ENCODE measurements at places on chromosomes 4 and X.

- H3K4me1 ChIP-seq = peaks cover 5% of the 10 kb centered on the region
- no peak for DNase-seq
- no peaks in the 10 kb centered on the region for H3K27me3 ChIP-seq
- no peaks in the 10 kb centered on the region for H3K36me3 ChIP-seq
Observed at GRCh38 chr4:118942465-118942864, 53.8 kb downstream of the SYNPO2 start.

GRCh38 chr4:175824076-175824475 is 12.0 kb upstream of the GPM6A start:
- no peak for DNase-seq
- no peak overlapping the region for H3K4me3 ChIP-seq
- no peaks in the 10 kb centered on the region for H3K27me3 ChIP-seq
- no peaks in the 10 kb centered on the region for H3K4me1 ChIP-seq

GRCh38 chr4:151835467-151835866 is 74.7 kb upstream of the GATB start:
- no peak overlapping the region for H3K4me3 ChIP-seq
- no peak overlapping the region for H3K27ac ChIP-seq
- H3K36me3 ChIP-seq = no peaks in the 10 kb centered on the region
- DNase-seq = no peak

GRCh38 chr4:56823933-56824600 is 2.6 kb upstream of the SPINK2 start:
- H3K36me3 ChIP-seq = no peaks in the 10 kb centered on the region
- no peak overlapping the region for H3K27ac ChIP-seq

DNA sequence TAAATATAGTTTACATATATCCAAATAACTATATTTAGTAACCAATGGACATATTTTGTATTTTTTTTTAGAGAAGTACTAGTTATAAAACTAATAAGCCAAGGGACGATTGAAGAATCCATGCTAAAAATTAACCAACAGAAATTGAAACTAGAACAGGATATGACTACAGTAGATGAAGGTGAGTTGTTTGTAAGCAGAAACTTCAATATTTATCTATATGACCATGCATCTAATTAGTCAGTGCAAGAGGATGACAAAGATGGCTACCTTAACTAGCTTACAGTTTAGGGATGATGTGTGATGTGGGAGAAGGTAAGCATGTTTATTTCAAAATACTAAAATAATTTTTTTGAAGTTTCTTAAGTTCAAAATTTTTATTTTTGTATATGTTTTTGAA is 57.7 kb downstream of the HPGDS start:
- DNase-seq = no peak
- H3K4me1 ChIP-seq = no peaks in the 10 kb centered on the region
- H3K27ac ChIP-seq = no peak overlapping the region
- H3K4me3 ChIP-seq = no peak overlapping the region
- H3K27me3 ChIP-seq = no peaks in the 10 kb centered on the region
- H3K36me3 ChIP-seq = no peaks in the 10 kb centered on the region

- H3K4me3 ChIP-seq = no peak overlapping the region
- no peaks in the 10 kb centered on the region for H3K4me1 ChIP-seq
- no peaks in the 10 kb centered on the region for H3K27me3 ChIP-seq
- no peak for DNase-seq
- H3K27ac ChIP-seq = no peak overlapping the region
Observed at GRCh38 chr4:142893012-142893411, 46.9 kb upstream of the INPP4B start.

DNA sequence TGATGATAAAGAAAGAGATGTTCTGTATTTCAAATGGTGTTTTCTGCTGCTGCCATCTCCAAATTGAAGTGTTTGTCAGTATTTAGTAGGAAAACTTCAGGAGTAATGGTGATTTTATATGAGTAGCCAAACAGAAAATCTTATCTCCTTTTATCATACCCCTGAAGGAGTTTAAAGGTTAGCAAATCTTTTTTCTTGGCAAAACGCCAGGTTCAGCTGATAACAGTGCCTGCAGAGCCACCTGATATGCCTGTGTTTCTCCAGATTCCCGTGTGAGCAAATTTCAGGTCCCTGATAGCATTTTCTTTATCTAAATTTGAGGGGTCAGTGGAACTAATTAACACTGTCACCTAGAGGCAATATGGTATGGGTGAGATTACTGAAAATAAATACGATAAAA is 65.8 kb upstream of the ETNPPL start:
- no peak for DNase-seq
- H3K27me3 ChIP-seq = no peaks in the 10 kb centered on the region
- no peak overlapping the region for H3K4me3 ChIP-seq
- H3K4me1 ChIP-seq = no peaks in the 10 kb centered on the region
- H3K36me3 ChIP-seq = no peaks in the 10 kb centered on the region

DNA sequence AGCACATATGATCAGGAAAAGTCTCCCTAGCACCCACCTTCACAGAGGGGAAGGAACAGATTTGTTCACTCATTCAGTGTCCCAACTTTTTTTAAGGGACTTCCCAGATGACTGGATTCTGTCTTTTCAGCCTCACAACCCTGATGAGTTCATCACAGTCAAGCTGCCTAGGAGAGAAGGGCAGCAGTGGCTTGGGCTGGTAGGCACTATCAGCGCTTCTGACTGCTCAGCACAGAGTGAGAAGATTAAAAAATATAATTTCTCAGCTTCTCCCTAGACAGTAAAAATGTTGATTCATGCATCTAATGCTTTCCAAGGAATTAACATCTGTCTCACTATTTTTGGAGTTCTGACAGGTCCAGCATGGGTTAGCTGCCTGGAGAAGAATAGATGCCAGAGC is 328.2 kb downstream of the DTHD1 start:
- H3K4me3 ChIP-seq = no peak overlapping the region
- no peak for DNase-seq
- H3K27ac ChIP-seq = no peak overlapping the region
- H3K27me3 ChIP-seq = no peaks in the 10 kb centered on the region
- no peaks in the 10 kb centered on the region for H3K4me1 ChIP-seq

GRCh38 chr4:47631161-47631560 is 146.1 kb downstream of the ATP10D start:
- H3K4me3 ChIP-seq = no peak overlapping the region
- H3K36me3 ChIP-seq = no peaks in the 10 kb centered on the region
- no peaks in the 10 kb centered on the region for H3K4me1 ChIP-seq
- no peak for DNase-seq

Data from fibroblast of lung (primary cell).